CD4-positive, alpha-beta T cell treated with Interferon gamma for 1 hour (primary cell): ENCODE measurements at places on chromosomes 5 and 9.
A peak's percentile ranks its signal among the peaks of the same experiment; 100 is the strongest.

GRCh38 chr5:318341-318897, 3.1 kb upstream of the AHRR start:
- no peak for DNase-seq

GRCh38 chr5:148740966-148741742, 85.3 kb upstream of the ADRB2 start:
- DNase-seq = no peak

DNA sequence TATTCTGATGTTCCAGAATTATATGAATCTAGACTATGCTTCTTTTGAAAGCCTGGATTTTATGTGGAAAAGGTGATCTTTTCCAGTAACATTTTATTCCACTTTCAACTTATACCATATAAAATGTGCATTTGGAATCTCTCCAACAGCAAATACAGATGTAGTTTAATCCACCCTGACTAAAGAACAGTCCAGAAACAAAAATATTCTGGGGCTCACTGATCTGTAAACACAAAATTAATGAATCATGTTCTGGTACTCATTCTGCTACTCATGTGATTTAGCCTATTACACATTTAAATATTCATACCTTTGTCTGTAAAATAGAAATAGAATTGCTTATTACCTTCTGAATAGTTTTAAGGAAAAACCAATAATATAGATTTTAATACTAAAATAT, 125.8 kb downstream of the ARRDC3 start:
- no peak for DNase-seq

DNA sequence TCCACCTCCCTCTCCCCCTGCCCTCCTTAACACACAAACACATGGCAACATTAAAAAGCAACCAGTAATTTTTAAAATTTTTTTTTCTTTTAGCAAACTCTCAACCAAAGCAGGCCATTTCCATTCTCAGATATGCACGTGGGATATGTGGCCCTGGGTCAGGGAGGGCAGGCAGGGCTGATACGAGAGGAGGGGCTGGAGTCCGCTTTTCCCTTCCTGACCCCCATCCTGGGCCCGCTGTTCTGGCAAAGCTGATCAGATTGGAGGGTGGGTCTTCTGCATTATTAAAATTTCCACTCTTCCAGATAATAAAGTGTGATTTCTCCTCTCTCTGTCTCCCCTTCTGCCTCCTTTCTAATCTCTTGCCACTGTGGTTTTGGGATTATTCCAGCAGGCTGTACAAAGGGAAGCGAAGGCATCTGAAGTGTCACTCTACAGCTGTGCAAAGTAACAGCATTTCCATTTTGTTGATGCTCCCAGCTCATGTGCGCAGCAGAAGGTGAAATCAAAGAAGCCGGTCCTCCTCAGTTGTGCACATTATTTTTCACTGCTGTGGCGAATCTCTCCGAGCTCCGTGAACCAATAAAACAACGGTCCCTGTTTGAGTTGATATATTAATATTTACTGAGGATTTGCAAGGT, 12.0 kb downstream of the IRX1 start:
- no peak for DNase-seq

DNA sequence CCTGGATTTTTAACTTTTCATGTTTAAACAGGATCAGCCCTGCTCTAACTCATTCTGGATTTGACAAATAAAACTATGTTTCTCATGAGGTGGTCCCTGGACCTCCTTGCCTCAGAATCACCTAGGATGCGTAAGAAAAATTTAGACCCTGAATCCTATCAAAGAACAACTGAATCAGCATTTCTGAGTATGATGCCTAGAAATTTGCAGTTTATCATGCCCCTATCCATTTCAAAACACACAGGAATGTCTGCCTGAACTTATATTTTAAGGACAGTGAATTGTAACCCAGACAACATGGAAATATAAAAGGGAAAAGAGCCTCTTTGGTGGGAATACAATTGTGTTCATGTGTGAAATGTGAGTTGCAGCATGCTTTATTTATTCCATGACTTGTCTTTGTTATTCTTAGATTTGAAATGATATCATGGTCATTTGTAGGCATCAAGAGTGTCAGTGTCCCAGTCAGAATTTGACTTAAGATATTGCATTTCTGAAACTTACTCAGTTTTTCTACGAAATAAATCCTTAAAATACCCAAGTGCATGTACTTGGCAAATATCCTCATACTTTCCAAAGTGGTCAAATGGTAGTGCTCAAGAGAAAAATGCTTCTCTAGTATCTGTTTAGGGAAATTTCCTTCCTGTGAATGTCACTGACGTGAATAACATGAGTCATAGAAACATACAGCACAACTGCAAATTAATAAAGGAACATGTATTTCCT, 144.3 kb downstream of the GIN1 start:
- no peak for DNase-seq

DNA sequence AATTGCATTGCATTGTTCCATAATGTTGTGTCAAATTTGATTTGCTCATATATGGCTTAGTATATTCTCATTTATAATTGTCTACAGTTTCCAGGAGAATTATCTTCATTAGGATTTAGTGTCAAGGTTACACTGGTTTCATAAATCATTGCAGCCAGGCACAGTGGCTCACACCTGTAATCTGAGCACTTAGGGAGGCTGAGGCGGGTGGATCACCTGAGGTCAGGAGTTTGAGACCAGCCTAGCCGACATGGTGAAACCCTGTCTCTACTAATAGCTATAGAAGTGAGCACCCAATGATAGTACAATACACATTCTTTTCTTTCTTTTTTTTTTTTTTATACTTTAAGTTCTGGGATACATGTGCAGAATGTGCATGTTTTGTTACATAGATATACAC, 282.5 kb downstream of the KIAA0825 start:
- no peak for DNase-seq

DNA sequence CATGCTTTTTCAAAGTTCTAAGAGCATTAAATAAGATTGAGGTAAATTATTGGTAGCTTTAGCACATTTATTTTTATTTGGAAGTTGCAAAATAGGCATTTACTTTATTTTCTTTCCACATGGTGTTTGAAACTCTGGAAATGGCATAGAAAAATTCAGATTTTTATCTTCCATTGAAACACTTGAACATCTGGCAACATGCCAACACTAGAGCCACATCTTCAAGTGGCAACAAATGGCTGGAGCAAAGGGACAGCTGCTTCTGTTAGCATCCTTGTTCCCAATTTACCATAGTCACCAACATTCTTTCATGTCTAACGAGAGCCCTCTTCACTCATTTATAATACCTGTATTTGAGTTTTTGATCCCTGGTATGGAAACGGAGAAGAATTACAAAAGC, 539.9 kb downstream of the ZNF608 start:
- DNase-seq = no peak

GRCh38 chr9:95491543-95492320, 25.0 kb downstream of the PTCH1 start:
- DNase-seq = no peak

GRCh38 chr5:112257976-112258375, 161.1 kb downstream of the EPB41L4A start:
- DNase-seq = no peak

DNA sequence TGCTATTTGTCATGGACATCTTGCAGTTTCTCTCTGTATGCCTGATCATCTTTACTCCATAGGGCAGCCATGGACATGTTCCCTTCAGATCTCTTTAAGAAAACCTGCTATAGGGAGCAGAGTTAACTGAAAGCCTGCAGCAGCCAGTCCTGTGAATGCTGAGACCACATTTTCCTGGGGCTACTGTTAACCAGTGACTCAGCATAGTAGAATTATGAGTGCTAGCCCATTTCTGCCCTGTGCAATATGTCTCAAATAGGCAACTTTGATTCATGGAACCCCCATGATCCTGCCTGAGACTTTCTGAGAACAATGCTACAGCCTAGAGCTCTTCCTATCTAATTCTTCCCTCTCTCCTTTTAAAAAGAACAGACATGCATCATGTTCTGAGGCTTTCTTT, 624.2 kb downstream of the CHSY3 start:
- no peak for DNase-seq

- DNase-seq = no peak
Measured at GRCh38 chr5:140690376-140690932, 716 bp downstream of the HARS1 start.

- no peak for DNase-seq
Measured at GRCh38 chr5:83726912-83727311, 6.3 kb upstream of the HAPLN1 start.

DNA sequence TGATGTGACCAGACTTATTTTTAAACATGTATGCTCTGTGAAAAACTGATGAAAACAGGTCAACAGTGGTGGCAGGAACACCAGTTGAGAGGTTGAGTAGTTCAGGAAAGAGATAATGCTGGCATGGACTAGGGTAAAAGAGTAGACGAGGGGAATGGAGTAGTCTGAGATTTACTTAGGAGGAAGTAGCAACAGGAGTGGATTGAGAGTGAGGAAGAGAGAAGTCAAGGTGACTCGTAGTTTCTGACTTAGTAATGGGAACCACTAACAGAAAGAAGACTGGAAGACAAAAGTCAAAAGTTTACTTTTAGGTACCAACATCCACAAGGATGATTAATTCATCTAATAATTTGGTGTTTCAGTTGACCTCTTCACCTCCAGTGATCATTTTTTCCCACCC, 3.6 kb downstream of the SRA1 start:
- no peak for DNase-seq

- no peak for DNase-seq
Measured at GRCh38 chr9:19375538-19375937, 4.5 kb downstream of the RPS6 start.

GRCh38 chr5:143914756-143915155, 102.8 kb downstream of the HMHB1 start:
- no peak for DNase-seq

GRCh38 chr9:136726631-136727191, 14.3 kb downstream of the DIPK1B start:
- peak; percentile 53 for DNase-seq

DNA sequence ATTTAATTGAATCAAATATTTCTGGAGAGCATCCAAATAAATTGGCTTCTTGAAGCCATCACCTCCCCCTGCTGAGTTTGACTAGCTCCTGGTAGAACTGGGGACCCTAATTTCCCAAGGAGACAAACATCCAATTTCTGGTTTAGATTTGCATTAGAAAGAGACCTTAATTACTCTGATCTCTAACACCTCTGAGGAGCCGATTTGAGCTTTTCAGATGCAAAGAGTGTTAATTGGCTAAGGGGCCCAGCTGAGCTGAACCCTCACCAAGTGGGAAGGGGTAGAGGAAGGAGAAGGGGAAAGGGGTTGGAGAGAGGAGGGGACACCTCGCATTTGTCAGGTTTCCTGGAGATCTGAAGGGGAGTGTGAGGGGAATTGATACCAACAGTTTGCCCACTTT, 145.4 kb upstream of the SHB start:
- no peak for DNase-seq

GRCh38 chr5:91928754-91929521, 545.8 kb upstream of the ARRDC3 start:
- no peak for DNase-seq

DNA sequence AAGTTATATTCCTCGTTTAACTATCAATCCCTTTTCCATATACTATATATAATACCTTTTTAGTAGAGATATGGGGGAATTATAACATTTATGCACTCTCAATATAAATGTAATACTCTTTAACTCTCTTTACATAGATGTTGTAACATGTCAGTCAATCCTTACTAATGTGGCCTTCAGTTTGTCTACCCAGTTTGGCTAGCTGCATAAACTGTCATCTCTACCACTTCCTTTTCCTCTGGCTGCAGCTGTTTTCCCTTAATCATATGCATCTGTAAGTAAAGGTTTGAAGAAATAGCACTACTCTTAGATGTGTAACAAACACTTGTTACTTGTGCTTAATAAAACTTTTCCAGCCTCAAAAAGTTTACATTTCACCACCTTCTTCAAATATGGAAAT, 13.4 kb downstream of the ABHD17B start:
- DNase-seq = no peak

DNA sequence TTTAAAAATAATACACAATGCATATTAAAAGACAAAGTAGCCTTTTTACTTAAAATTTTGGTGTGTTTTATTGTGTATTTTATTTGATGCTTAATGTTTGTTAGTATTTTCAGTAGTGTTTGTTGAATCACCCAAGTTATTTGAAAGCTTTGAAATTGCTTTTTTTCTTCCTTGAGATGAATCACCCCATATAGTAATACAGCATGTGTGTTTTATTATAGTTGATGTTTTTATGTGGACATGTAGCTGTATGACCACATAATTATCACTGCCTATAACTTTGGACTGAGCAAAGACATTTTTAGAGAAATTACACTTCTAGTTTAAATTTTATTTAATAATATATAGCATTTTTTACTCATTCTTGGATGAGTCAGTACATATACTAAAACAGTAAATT, 18.0 kb downstream of the FAM174A start:
- DNase-seq = no peak

- no peak for DNase-seq
Measured at GRCh38 chr5:14357851-14358250, 214.7 kb downstream of the TRIO start.

- DNase-seq = peak; percentile 22
Measured at GRCh38 chr5:35815089-35815936, 41.4 kb upstream of the IL7R start.

DNA sequence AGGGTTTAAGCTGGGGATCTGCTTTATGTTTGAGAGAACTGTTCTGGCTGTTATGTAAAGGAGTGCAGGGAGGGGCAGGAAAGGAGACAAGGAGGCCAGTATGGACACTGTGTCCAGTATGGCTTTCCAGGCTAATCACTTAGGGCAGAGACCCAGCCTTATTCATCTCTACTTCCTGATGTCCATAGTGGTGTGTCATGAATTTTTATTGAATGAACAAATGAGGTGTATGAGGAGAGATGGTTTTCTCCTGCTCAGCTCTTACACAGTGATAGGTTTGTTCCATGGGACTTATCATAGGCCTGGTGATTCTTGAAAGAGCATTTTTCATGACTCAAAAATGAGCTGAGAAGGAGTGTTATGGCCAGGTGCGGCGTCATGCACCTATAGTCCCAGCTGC, 20.5 kb upstream of the FGFR4 start:
- DNase-seq = no peak

DNA sequence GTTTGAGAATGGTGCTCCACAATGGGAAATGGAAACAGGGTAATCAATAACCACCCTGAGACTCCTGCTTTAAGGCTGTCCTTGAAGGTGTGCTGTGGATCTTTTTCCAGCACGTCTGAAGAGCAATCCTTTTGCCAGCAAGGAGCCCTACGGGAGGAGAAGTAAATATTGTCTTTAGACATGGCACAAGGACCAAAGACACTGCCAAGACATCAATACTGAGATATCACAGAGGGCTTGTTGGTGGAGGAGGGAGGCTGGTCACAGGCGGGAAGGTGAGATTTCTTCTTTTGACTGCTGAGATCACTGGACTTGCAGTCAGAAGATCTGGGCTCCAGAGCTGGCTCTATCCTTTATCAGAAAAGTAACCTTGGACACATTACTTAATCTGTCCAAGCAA, 135.0 kb upstream of the ZNF462 start:
- DNase-seq = no peak

DNA sequence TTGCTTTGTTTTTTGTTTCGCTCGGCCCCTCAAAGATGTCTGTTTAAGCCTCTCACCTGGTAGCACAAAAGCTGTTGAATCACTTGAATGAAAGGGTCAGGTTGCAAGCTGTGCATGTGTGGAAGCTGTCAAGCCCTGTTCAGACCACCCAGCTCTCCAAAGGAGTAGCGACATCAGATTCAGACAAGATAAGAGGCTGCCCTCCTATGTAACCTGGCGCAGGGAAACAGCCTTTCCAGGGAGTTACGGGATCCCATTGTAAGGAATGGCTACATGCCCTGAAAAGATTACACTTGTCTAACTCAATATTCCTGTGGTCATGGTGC, 2.9 kb downstream of the FREM1 start:
- DNase-seq = no peak
